ENCODE measurements at places on chromosomes 12 and 14.
A peak's percentile ranks its signal among the peaks of the same experiment; 100 is the strongest.

DNA sequence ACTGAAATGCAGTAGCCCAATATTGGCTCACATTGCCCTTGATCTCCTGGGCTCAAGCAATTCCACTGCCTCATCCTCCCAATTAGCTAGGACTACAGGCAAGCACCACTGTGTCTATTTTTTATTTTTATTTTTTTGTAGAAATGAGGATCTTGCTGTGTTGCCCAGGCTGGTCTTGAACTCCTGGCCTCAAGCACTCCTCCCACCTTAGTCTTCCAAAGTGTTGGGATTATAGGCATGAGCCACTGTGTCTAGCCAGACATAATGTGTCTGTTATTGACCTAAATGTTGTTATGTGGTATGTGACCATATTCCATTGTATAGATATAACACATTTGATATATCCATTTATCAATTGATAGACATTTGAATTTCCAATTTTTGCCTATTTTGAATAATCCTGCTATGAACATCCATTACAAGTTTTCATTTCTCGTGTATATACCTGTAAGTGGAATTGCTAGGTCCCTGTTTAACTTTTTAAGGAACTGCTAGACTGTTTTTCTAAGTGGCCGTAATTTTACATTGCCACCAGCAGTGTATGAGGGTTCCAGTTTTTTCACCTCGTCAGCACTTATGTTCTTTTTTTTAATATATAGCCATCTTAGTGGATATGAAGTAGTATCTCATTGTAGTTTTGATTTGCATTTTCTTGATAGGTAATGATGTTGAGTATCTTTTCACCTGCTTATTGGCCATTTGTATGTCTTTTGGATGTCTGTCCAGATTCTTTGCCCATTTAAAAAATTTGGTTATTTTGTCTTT, 9.4 kb downstream of the USP15 start:
- no peak for DNase-seq

GRCh38 chr12:104275689-104276088, 27.9 kb upstream of the EID3 start:
- DNase-seq, result no peak

DNA sequence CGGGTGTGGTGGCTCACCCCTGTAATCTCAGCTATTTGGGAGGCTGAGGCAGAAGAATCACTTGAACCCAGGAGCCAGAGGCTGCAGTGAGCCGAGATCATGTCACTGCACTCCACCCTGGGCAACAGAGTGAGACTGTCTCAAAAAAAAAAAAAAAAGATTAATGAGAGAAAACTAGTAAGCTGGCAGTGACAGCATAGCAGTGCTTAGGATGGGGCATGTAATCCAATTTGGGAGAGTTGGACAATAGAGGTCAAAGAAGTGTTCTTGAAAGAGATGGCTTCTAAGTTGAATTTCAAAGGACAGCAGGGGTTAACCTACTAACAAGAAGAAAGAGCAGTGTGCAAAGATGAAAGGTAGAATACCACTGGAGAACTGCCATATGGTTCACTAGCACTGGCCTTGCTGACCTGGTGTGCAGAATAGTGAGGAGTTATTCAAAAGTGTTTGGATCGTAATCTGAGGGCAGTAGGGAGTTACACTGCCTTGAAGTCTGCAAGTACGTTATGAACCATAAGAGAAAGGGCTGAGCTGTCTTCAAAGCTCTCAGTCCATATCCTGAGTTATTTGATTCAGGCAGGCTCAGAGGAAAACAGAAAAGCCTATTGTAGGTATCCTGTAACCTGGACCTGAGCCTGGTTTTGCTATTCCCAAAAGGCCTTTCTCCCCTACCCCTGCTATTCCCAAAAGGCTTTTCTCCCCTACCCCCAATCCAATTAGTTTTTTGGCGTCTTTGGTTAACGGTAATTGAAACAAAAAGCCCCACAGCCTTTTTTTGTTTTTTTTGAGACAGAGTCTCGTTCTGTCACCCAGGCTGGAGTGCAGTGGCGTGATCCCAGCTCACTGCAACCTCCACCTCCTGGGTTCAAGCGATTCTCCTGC, 3.4 kb downstream of the XPOT start:
- DNase-seq, result no peak

DNA sequence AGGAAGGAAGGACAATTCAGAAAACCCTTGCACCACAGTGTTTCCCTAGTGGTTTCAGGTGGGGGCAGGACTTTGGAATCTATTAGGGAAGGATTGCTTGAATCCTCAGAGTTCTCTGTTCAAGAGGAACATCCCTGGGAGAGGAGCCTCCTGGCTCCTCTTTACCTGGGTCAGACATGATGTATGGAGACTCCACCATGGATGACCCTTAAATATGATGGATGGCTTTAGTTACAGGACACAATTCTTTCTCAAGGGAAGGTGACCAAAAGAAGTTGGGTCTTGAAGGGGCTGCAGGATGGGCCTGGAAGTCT, 396.6 kb downstream of the NRXN3 start:
- no peak for DNase-seq

GRCh38 chr14:50025776-50026175, 90.6 kb downstream of the VCPKMT start:
- no peak for DNase-seq

DNA sequence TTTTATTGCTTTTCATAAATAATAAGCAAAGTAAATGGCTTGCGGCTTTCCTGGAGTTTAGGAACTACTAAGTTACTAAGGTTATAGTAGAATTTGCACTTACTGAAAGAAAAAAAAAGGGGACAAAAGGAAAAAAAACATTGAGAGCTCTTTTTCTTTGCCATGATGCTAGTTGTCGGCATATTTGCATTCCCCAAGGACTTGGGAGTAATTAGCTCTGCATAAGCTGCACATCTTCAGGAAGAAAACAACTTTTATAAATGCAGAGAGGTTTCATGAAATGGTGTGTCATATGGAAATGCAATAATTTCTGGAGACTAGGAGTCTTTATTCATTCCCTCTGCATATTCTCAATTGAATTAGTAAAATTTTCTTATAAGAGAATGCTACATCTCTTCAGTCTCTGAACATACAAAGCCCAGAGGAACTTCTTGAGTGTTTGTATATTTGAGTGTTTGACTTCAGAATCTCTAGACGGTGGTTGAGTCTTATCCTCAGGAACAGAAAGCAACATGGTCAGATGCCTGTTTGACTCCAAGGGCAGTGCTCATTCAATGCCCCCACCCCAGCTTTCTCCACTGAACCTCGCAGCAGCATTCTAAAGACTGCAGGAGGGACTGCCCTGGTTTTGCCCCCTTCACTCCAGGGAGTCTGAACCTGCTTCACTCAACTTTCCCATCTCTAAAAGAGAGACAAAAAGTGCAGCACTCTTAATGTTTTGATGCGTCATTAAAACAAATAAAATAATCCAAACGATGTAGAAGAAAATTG, 158.9 kb upstream of the EEA1 start:
- DNase-seq, result no peak

- DNase-seq, result peak; percentile 16
Observed at GRCh38 chr12:24047326-24047725, 97.9 kb upstream of the SOX5 start.

GRCh38 chr12:127041985-127042625, 1224.9 kb upstream of the TMEM132C start:
- DNase-seq, result no peak

DNA sequence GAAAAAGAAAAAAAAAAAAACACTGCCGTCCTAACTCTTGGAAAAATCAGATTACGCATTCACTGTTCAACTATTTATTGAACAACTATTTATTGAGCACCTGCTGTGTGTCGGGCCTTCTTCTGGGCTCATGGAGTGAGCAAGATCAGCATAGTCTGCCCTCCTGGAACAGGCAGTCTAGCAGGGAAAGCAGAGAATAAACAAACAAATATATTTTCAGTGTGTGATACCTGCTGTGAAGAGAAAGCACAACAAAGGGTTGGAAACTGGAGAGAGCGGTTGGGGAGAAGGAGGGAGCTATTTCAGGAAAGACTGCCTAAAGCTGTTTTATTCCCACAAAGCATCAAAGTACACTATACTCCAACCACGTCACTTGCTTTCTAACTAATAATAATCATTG, 10.8 kb downstream of the PROX2 start:
- no peak for DNase-seq

DNA sequence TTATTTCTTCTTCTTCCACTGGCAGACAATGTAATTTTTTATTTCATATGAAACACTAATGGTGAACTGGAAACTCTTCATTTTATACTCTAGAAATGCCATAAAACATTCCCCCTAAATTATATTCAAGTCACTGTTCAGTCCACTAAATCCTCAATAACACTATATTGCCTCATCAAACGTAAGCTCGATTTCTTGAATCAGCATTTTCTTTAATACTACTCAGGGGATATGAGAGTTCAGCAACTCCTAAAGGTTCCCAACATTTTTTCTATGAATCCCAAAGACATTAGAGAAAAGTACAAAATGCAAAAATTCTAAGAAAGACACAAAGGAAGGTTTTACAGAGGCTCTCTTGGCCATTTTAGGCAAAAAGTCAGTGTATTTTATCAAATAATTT, 59.3 kb downstream of the PRICKLE1 start:
- DNase-seq, result no peak

DNA sequence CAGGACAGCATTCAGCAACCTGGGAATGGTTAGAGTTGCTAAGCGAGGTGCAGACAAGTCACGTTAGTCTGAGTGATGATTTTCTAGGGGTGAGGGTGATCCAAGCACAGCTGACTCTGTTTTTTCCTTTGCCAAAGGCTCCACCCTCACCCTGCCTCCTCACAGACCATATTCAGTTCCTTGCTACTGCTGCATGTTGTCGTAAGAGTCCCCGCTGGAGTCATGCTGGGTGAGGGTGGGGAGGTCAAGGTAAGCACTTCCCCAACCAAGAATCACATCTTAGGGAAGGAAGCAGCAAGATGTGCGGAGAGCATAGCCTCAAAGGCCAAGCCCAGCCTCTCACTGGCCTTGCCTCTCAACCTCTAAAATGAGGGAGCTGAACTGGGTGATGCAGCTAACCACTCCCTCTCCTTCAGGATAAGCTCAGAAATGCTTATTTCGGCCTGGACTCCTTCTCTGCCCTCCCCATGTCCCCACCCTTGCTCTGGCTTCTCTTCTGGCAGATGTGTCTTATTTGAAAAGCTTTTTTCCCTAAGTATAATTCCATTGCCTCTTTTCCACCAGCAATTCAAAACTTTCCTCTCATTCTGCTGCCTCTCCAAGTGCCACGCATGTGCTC, 66.9 kb upstream of the ACTN1 start:
- no peak for DNase-seq

GRCh38 chr14:39762576-39763401, 330.6 kb upstream of the FBXO33 start:
- DNase-seq, result no peak

GRCh38 chr12:16361142-16361783, 13.8 kb downstream of the MGST1 start:
- no peak for DNase-seq

DNA sequence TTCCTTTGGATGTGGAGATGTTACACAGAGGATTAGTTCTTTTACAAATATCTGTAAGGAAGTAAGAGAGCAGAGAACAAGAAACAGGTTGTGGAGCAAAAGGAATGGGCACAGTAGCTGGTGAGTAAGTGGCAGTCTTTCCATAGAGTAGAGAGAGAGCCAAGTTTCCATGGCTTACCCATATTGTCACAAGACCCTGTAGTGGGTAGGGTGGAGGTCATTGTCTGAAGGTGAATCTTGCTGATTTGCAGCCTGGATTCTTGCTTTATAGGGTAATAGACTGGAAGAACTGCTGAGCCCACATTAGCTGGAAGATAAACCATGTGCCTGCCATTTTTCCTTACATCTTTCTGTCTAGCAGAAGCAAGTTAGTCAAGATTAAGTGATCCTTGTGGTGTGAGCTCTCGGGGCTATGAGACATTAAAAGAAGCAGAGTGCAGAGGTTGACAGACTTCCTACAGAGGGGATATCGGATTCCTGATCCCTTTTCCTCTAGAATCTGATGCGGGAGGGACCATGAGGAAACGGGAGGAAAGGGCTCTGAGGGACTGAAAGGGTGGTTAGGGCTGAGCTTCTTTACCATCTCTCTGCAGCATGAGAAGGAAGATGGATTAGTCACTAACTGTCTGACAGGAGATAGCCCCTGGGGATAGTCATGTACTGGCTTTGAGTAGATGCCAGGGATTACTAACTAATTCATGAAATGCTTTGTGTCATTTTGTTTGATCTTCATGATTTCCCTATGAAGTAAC, 44.0 kb upstream of the LRTM2 start:
- DNase-seq, result no peak

- no peak for DNase-seq
Observed at GRCh38 chr12:88408823-88409222, 171.4 kb downstream of the KITLG start.

GRCh38 chr12:8953773-8954402, 4.4 kb upstream of the M6PR start:
- no peak for DNase-seq

DNA sequence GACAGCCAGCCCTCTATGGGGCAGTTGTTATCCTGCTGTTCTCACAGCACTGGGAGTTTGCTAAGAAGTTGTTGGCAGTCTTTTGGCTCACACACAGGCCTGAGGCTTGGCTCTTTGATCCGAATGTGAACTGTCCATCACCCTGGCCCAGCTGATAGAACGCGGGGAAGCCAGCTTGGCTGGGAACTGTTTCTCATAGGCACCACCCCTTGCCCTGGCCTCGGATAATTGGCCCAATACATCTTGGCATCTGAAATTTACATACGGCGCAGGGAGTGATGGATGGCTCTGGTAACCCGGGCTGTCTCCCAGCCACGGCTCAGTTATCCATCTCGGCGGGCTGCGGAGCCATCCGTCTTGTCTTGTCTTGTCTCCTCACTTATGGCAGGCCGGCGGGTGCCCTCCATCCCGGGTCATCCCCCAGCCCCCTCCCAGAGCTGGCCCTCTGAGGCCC, 164.1 kb downstream of the PHETA1 start:
- DNase-seq, result no peak

DNA sequence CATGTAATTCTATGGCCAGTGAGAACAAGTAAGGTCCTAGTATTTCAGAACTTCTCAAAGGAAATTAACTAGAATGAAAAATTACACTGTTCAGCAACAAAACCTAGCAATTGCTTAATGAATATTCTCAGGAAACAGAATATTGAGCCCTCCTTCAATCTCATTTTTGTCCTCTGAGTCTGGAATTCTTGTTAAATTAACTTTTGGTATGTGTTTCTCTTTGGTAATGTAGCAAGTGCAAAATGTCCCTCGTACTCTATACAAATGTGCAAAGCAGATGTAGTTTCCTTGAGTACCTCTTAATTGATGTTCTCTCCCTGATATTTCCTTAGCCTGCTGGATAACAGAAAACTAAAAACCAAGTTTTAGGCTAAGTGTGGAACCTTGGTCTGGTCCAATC, 190.8 kb upstream of the CNOT2 start:
- DNase-seq, result no peak

DNA sequence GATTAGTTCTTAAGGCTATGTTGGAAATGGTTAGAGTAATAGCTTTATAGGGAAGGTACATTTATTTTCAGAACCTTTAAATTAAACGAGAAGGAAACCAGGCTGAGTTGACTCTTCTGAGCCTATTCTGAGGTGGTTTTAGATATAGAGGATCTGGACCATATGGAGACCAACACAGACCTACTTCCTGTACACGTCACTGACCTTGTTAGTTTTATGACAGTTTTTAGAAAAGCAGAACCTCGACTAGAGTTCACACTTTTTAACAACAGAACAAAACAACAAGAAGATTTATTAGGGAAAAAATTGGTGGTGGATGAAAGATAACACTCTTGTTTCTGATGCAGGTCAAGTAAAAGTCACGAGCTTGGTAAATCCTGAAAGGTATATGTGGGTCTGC, 107.1 kb downstream of the NPAS3 start:
- DNase-seq, result no peak

GRCh38 chr12:3882406-3882805, 9.2 kb upstream of the PARP11 start:
- DNase-seq, result no peak

- no peak for DNase-seq
Observed at GRCh38 chr14:68208218-68208617, 388.6 kb downstream of the RAD51B start.

GRCh38 chr12:21797539-21797938, 23.0 kb upstream of the KCNJ8 start:
- no peak for DNase-seq
